ENCODE measurements at places on chromosomes 2 and 18.

GRCh38 chr2:221896505-221897151 is 324.5 kb upstream of the EPHA4 start:
- DNase-seq = no peak

- DNase-seq = no peak
Observed at GRCh38 chr2:110747522-110748488, 15.4 kb downstream of the ACOXL start.

- DNase-seq = peak; percentile 74
Observed at GRCh38 chr2:121755237-121756111, at the start of gene TSN. TSN (plus strand) TSS chr2:121755651; CDS start chr2:121755780, 129 bp downstream.

GRCh38 chr2:40450066-40450795 is 1.7 kb downstream of the SLC8A1 start:
- no peak for DNase-seq

DNA sequence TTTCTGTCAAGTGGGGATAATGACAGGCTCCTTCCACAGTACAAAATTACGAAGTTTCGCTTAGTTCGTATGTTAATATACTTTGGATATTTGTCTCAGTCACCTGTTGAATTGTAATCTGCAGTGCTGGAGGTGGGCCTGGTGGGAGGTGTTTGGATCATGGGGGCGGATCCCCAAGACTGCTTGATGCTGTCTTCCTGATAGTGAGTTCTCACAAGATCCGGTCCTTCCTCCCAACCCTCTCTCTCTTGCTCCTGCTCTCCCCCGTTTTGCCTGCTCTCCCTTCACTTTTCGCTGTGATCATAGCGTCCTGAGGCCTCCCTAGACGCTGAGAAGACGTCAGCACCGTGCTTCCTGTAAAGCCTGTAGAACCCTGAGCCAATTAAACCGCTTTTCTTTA is 97.1 kb upstream of the EPB41L3 start:
- DNase-seq = no peak

- DNase-seq = no peak
Observed at GRCh38 chr2:29246383-29247300, 131.4 kb downstream of the CLIP4 start.

GRCh38 chr2:127081826-127082633 is 24.9 kb downstream of the BIN1 start:
- no peak for DNase-seq

- DNase-seq = no peak
Observed at GRCh38 chr2:135150725-135151124, 98.6 kb downstream of the RAB3GAP1 start.

DNA sequence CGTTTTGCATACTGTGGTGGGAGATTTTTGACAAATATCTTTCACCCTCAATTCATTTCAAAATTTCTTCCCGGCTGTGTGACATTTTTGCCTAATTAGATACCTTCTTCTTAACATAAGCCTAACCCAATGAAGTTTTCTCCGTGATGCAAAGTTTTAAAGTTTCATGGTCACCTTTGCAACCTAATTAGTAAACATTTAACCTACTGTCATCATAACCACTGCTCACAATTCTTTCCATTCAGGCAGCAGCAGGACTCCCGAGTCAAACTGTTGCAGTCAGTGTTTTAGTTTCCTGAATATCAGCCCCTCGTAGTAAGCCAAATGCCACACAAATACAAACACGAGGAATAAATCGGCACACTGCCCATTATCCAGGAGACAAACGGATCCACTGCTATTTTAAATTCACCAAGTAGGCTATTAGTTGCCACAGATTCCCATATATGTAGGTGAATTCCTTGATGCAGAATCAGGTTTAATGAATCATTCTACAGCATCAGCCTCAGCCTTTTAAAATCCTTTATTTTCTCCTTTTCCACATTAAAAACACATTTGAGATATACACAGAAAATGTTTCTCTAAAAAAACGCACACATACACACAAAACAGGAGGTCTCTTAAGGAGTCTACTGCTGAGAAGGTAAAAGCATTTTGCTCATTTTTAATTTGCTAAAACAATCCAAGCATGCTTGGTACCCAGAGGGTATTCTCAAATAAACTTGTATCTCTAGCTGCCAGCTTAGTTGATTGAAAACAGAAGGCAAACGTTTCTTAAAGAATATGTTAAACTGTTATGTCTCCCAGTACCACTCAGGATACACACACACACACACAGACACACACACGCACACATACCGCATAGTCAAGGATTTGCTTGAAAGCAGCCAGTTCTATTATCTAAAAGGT is 106.5 kb upstream of the KCTD1 start:
- no peak for DNase-seq

- DNase-seq = no peak
Observed at GRCh38 chr2:11989354-11989703, 242.9 kb downstream of the LPIN1 start.

- no peak for DNase-seq
Observed at GRCh38 chr2:181847198-181847556, 44.4 kb upstream of the ITPRID2 start.

Measured in cortex of kidney (tissue), 1 donor.